Naive thymus-derived CD8-positive, alpha-beta T cell (primary cell): ENCODE measurements at places on chromosomes 16 and 17.
A peak's percentile ranks its signal among the peaks of the same experiment; 100 is the strongest.

GRCh38 chr16:66660422-66661209 lies 35.9 kb downstream of the CMTM4 start:
- no peak for DNase-seq

DNA sequence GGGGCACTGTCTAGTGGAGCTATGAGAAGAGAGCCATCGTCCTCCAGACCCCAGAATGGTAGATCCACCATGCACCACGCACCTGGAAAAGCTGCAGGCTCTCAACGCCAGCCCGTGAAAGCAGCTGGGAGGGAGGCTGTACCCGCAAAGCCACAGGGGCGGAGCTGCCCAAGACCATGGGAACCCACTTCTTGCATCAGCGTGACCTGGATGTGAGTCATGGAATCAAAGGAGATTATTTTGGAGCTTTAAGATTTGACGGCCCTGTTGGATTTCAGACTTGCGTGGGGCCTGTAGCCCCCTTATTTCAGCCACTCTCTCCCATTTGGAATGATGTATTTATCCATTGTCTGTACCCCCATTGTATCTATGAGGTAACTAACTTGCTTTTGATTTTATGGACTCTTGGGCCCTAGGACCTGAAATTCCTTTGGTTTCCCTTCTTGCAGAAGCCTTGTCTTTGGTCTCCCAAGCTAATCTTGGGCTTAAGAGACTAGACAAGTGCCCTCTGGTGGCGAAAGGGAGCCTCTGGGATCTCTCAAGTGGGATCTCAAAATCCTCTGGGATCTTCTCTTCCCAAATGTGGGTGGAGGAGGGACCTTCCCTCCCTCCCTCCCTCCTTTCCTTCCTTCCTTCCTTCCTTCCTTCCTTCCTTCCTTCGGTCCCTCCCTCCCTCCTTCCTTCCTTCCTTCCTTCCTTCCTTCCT lies 58.2 kb upstream of the HAPSTR1 start:
- no peak for DNase-seq

DNA sequence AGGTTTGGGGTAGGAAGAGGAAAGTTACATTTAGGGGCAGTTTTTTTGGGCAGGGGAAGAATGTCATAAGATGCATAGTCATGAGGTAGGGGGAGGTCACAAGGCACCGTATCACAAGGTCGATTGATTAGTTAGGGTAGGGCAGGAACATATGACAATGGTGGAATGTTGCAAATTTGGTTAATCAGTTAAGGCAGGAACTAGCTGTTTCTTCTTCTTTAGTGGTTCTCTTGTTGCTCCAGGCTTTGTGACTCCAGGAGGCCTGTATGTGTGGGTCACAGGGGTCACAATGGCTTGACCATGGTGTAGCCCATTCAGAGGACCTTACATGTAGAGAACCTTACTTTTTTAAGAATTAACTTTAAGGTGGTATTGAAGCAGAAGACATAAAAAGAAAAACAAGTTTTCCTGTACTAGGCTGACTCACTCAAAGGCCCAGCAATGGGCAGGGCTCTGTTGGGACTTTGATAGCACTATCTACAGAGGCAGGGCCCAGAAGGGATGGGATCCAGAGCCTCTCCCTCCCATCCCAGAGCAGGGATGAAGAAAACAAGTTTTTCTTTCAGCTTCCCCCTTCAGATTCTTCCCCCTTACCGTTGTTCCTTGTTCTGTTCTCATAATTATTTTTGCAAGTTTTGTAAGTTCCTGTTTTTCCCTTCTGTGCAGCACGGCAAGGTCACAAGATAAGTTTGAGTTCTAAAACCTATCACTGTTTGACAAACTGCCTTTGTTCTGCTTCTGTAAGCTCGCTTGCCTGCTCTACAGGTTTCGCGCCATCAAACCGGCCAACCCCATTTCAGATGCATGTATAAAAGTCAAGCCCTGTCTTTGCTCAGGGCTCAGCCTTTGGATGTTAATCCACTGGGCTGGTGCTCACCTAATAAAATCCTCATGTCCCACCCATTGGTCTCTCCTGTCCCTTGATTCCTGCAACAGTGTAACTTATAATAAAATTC lies 45.8 kb upstream of the ATF7IP2 start:
- no peak for DNase-seq

DNA sequence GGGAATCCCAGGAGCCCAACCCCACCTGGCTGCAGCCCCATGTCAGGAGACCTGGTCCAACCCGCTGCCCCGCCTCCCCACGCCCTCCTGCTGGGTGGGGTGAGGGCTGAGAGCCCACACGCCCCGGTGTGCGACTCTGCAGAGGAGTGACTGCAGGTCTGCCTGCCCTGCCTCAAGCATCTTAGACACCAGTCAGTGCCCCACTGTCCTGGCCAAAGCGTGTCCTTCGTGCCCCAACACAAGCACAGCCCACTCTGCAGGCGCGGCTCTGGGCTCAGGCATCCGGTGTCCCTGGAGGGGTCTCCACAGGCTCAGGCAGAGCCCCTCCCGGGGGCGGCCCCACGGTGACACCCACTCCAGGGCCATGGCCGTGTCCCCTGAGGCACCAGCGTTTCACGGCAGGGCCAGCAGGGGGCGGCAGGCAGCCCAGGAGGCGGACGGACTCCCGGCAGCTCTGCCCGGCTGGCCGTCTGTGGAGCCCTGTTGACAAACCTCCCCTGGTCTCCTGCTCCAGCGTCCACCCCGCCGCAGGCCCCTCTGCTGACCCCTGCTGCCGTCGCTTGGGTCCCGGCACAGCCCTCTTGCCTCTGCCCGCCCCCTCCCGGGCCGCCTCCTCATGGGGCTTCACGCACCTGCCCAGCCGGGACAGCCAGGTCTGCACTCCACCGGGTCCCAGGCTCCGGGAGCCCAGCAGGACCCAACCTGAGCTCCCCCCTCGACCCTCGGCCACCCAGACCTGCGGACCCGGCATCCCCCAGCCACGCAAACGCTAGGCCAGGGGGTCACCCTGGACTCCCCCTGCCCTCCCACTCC lies 8.6 kb upstream of the UBE2I start:
- DNase-seq, result peak; percentile 71

DNA sequence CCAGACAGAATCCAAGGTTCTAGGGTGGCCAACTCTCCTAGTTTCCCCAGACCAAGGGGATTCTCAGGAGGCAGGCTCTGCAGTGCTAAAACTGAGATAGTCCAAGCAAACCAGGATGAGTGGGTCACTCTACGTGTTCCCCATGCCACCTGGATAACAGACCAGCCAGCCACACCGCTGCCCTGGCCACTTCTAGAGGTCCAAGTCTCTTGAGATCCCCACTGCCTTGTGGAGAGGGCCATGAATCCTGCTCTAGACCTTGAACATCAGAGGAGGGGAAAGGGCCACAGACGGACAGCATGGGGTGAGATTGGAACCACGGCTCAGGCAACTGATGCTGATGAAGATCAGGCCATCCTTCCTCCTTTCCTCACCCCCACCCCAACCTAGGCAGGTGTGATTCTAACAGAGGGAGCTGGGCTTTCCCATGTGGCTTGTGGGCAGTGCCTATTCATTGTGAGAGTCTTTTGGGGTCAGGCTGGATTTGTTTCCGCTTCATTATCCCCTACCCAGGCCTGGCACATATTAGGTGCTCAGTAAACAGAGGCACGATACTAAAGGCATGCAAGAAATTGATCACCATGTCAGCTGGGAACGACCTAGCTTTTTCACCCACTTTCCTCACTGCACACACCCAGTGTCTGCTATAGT lies 16.8 kb upstream of the TVP23A start:
- no peak for DNase-seq

DNA sequence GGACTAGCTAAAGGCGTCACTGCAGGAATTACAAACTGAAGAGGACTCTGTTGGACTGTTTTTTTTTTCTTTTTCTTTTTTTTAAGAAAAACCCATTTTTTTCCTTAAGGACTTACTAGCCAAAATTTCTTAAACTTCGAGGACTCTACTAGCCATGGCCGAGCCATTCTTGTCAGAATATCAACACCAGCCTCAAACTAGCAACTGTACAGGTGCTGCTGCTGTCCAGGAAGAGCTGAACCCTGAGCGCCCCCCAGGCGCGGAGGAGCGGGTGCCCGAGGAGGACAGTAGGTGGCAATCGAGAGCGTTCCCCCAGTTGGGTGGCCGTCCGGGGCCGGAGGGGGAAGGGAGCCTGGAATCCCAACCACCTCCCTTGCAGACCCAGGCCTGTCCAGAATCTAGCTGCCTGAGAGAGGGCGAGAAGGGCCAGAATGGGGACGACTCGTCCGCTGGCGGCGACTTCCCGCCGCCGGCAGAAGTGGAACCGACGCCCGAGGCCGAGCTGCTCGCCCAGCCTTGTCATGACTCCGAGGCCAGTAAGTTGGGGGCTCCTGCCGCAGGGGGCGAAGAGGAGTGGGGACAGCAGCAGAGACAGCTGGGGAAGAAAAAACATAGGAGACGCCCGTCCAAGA lies 878 bp downstream of the HEXIM1 start:
- peak; percentile 85 for DNase-seq

DNA sequence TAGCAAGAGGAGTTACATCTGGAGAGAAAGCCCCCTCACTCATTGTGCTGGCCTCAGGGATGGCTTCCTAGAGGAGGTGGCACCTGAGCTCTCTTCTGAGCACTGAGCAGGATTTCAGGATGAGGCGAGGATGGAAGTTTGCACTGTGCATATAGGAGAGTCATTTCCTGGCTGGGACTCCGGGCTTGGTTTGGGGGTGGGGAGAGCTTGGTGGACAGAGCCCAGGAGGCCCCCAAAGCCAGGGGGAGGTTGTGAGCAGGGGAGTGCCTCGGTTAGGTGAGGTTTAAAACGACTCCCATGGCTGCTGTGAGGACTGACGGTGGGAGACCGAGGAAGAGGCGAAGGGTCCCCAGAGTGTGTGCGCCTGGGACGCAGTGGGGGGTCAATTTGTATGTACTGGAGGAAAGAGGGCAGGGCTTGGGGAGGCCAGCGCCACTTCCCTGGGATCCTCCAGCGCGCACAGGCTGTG lies 1.2 kb downstream of the CAMKK1 start:
- DNase-seq, result no peak

- no peak for DNase-seq
Measured at GRCh38 chr17:82603981-82604448, 44.2 kb downstream of the WDR45B start.

DNA sequence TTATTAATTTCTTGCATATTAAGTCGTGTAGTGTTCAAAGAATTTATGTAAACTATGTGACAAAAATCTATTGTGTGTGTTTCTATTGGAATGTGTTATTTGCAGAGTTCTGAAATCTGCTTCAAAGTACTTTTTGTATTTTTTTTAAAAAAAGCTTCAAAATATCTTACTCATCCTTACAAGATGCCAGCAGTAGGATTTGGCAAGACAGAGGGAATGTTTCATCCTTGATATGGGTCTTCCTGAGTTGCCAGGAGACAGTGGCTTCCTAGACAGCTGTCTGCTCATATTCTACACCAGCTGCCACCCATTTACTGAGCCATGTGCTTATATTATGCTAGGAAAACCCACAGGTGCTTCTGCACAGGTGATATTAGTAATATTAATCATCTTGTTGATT lies 36.4 kb downstream of the EFCAB5 start:
- no peak for DNase-seq

DNA sequence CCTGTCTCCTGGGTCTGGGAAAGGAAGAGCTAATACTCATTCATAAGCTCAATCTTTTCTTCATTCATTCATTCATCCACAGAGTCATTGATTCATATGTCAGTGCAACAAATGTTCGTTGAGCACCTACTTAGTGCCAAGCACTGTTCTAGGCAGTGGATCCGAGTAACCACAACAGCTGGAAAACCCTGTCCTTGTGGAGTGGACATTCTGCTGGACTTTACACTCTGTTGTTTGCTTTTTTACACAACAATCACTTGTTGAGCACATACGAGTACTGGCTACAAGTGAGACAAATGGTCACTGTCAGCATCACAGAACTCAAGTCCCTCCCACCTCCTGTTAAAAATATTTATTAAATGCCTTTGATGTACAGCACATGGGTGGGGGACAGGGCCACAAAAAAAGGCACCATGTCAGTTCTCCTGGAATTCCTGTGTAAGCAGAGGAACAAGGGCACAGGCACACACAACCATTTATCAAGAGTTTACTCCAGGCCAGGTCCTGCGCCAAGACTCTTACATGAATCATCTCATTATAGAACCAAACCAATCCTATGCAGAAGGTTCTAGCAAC lies 46.9 kb downstream of the TEKT5 start:
- no peak for DNase-seq

DNA sequence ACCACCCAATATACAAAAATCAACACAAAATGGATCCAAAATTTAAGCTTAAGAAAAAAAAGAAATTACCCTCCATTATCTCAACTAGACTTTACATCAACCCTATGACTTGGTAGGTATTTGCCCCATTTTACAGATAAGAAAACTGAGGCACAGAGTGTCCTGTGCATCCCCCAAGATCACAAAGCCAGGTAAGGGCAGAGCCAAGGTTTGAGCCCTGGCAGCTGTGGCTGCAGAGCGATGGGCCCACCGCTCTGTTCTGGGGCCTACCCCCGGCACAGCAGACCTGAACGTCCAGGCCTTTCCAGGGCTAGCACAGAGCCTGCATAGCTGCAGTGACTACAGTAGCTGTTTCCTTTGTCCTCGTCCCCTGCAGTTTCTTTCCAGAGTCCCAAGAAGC lies 417.6 kb downstream of the SOX9 start:
- DNase-seq, result no peak

DNA sequence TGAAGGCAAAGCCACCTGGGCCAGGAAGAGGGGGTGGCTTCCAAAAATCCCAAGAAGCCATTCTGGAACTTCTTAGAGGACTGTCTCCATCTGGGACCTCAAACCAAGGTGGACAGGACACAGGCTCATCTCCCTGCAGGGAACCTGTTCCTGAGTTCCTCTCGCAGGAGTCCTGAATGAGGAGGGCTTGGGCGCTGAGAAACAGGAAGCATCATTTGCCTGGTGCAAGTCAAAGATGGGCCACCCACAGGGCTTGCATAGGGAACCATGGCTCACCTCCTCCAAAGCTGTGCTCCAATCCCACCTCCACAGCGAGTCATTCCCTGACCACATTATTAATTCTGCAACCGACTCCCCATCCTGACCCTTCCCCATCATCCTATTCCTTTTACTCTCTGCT lies 55.0 kb upstream of the RPL38 start:
- no peak for DNase-seq

GRCh38 chr16:84237994-84238750 lies 1.6 kb downstream of the KCNG4 start:
- DNase-seq, result no peak

- no peak for DNase-seq
Measured at GRCh38 chr17:66420961-66421371, 118.6 kb downstream of the PRKCA start.

GRCh38 chr16:57025941-57026777 lies 36.8 kb downstream of the NLRC5 start:
- no peak for DNase-seq

- DNase-seq, result no peak
Measured at GRCh38 chr17:2054262-2054511, 716 bp upstream of the HIC1 start.

GRCh38 chr17:62630365-62631085 lies 3.1 kb downstream of the MRC2 start:
- DNase-seq, result no peak

- no peak for DNase-seq
Measured at GRCh38 chr16:67733734-67734470, 14.8 kb upstream of the GFOD2 start.

- no peak for DNase-seq
Measured at GRCh38 chr17:9284884-9285283, 263.6 kb downstream of the NTN1 start.
